ENCODE measurements at places on chromosomes 6 and 20. TPM values are rescaled to one million over a fixed set of nuclear protein-coding genes. Genes with fewer than 3 reads are reported as not detected.

Gene PIGT
- total RNA-seq, result 145 TPM

Gene TRAPPC3L
- total RNA-seq, result not detected

GRCh38 chr20:57985278-57985677 lies 243.2 kb downstream of the ANKRD60 start:
- DNase-seq, result no peak

DNA sequence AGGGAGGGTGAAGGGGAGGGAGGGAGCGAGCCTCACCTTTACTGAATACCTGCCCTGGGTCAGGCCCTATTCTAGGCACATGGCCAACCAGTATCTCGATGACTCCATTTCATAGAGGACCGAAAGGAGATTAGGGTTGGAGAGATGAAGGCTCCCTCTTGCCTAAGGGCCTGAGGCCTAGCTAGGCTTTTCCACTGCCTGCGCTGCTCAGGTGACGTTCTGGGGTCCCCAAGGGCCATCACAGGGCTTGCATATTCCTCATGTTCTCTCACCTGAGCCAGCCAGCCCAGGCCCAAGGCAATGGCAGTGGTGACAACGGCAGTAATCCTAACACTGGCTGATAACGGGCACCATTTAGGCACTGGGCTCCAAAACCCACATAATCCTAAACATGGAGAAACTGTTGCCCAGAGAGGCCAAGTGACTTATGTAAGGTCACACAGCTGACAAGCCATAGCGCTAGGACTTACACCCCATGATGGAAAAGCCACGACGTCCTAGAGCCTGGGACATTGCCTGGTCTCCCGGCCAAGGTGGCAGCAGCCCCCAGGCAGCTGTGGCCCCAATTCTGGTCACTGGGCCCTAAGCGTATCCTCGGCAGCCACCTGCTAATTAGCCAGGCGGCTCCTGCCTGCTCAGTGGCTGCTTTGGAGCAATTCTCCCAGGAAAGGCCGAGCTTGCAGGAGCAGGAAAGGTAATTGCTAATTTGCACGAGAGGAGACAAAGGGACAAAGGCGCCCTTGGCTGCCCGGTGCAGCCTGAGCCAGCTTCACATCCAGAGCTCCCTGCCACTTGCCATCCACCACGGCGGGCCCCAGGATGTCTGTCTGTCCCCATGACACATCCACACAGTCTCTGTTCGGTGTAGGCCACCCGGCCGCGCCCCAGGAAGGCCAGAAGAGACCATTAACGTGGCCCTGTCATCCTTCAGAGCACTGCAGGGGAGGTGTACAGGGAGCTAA lies 21.5 kb downstream of the NOL4L start:
- no peak for DNase-seq

Gene KIF3B
- 25.4 TPM for total RNA-seq

DNA sequence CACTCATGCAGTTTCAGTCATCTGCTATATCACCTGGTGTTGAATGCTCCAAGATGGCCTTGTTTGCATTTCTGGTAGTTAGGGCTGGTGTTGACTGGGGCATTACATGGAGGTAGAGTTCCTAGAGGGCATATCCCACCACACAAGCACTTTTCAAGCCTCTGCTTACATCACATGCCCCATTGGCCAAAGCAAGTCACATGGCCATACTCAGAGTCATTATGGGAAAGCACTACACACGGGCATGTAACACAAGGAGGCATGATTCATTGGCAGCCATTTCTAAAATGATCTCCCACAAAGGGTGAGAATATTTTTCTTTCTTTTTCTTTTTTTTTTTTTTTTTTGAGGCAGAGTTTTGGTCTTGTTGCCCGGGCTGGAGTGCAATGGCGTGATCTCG lies 73.2 kb downstream of the TRMT6 start:
- DNase-seq, result no peak

Gene C6orf141
- 0.47 TPM for total RNA-seq
